ENCODE measurements at places on chromosomes 7 and 10.

GRCh38 chr10:58017719-58018367 lies 249.9 kb downstream of the IPMK start:
- DNase-seq, result no peak

GRCh38 chr7:13198727-13199126 lies 511.3 kb downstream of the ARL4A start:
- no peak for DNase-seq

- no peak for DNase-seq
These were observed at the start of gene CUX1 for GRCh38 chr7:101817471-101818286. TSS of gene CUX1 (plus strand) at chr7:101817626. CDS start at chr7:101817640, 14 bp downstream.

- DNase-seq, result no peak
These were observed 27.3 kb upstream of the SAMD8 start for GRCh38 chr10:75083972-75084833.

DNA sequence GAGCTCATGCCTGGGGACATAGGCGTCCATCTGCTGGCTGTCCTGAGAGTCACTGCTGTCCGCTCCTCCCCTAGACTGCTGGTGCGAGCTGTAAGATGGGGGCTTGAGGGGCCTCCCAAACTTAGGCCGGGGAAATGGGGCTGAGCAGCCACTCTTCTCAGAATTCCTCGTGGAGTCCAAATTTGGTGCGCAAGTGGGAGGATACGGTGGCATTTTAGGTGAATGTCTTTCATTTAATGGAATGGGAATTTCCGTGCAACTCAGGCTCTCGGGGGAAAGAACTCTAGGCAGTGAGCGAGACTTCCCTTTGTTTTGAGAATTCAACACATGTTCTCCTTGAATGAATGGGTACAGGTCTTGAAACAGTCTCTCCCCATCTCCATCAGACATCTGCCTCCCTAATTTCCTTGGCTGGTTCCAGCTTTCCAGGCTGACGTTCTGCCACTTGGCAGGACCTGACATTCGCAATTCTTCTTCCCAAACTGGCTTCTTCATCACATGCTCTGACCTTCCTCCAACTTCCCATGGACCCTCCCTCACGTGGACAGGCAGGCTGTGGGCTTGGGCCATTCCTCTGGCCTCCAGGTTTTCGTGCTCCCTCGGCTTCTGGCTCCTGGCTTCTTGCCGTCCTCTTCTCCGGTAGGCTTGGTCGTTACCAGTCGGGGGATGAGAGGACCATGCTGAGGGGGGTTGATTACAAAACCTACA lies 30.1 kb downstream of the JCAD start:
- peak; percentile 46 for DNase-seq

GRCh38 chr10:110533149-110533548 lies 34.3 kb upstream of the SMC3 start:
- no peak for DNase-seq

GRCh38 chr10:8130973-8131911 lies 76.8 kb downstream of the GATA3 start:
- no peak for DNase-seq

DNA sequence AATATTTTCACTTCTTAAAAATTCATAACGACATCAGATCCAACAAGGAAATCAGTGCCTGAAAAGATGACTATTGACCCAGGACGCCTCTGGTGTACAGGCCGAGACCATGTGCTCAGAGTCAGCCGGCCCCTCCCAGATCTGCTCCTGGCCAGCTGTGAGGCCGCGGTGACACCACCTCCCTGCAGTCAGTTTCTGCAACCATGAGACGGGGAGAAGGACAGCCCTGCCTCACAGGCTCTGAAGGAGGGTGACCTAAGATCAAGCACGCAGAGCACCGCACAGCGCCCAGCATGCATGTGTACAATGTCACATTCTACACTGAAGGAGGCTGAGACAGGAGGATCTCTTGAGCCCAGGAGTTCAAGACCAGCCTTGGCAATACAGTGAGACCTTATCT lies 2.6 kb upstream of the GPER1 start:
- no peak for DNase-seq

GRCh38 chr7:130258494-130259078 lies 8.1 kb upstream of the CPA2 start:
- DNase-seq, result no peak

DNA sequence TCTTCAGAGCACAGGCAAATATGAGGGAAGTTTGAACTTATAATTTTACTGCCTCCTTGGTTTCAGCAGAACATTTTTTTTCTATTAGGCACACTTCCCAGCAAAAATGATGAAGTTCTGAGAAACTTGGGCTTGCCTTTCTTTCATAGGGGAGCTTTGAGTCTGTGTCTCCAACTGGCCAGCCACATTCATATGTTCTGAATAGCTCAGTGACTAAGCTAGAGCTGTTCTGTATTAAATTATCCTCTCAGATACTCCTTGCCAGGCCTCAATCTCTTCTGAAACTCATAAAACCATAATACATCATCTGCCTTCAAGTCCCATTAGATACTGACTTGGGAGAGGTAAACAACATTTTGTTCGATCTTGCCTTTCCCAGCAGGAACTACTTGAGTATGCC lies 476.5 kb downstream of the GPAM start:
- DNase-seq, result no peak

DNA sequence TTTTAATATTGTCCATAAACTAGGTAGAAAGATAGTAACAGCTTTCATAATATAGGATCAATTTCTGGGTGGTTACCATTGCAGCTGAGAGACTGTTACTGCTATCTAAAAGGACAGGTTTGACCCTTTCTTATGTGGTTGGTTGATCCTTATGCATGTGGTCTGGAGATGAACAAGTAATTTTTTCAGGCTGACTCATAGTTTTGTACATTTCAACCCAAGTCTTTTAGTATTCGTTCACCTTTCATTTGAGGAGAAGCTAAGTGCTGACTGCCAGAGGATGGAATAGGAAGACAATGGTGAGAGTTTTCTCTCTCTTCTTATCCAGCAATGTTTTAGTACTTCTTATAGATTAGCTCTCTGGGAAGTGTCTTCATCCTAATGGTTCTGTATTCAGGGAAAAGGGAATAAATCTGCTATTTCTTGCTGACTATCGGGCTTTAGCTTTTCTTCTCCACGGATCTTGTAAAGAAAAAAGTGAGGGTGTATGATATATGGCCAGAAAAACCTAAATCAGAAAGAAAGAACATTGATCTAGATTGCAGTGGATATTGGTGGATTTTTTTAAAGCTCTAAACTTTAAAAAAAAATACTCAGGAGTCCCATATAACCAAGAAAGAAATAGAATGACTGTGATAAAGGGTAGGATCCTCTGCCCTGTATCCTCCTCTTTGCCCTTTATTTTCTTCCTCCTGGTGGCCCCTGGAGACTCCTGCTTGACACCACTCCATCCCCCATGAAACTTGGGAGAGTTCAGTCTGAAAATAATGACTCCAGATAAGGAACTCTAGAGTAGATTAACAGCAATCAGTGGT lies 88.0 kb downstream of the CPED1 start:
- DNase-seq, result no peak

- no peak for DNase-seq
These were observed 36.9 kb upstream of the NPFFR1 start for GRCh38 chr10:70320751-70321150.

- no peak for DNase-seq
These were observed 35.1 kb downstream of the RTKN2 start for GRCh38 chr10:62233356-62234076.

All from posterior cingulate gyrus (tissue), 11 donors.